ELR (cell line): ENCODE measurements at places on chromosomes 4 and X.

- DNase-seq, result no peak
Observed at GRCh38 chr4:42809419-42810084, 83.0 kb upstream of the GRXCR1 start.

DNA sequence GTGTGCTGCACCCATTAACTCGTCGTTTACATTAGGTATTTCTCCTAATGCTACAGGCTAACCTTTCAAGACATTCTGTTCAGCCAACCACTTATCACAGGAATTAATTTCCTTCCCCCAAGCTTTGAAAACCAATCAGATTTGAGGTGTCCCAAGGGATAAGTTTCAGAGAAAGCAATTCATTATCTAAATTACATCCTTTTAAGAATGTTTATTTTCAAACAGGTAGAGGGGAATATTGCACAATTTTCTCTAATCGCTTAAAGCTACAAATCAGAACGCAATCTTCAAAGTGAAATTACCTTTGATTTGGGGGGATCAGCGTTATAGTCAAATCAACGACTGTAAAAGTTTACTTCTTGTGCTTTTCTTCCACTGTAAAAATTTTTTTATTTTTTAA lies 1.6 kb downstream of the CLOCK start:
- peak; percentile 53 for DNase-seq

GRCh38 chr4:24229978-24230377 lies 340.1 kb upstream of the PPARGC1A start:
- peak; percentile 23 for DNase-seq

DNA sequence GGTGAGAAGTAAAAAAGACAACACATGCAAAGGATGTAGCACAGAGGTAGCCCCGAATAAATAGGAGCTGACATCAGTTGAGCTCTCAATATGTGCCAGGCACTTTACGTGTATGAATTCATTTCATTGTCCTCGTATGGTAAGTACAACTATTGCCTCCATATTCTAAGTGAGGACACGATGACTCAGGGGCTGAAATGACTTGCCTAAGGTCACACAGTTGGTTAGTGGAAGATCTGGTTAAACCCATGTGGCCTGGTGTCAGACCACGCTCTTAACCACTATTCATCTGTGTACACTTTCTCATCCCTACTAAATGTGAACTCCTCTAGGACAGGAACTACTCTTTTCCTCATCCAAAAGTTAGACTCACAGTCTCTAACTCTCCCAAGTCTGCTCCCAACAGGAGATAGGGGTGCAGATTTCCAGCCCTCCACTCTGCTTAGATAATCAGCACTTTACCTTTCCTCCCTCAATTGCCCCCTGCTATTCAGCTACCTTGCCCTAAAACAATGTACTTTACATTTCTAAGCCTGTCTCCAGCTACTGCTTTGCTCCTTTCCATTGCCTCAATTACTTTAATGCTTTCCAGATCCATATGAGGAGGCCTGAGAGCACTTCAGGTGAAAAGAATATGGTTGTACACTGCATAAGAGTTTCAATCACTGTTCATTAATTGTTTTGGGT lies 58.8 kb upstream of the LHFPL1 start:
- DNase-seq, result no peak

DNA sequence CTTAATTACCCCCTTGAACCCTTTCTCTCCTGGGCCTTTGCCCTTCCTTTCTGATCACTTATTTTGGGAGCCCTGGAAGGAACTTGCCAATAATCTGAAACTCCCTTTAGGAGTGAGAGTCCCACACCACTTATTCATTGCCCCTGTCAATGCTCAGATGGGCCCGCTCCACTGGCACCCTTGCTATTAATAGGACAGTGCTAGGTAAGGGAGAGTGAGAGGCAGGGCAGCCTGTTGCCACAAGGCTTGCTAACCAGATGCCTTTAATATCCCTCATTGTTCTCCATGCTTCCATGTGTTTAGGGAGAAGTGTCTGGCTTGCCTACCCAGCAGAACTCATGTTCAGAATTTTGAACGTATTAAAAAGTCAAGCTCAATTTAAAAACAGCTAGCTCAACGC lies 1.7 kb upstream of the NHS start:
- DNase-seq, result no peak
